ENCODE measurements at places on chromosomes 13 and 19.

- no peak for DNase-seq
Observed at GRCh38 chr19:6680141-6680540, 10.2 kb upstream of the TNFSF14 start.

DNA sequence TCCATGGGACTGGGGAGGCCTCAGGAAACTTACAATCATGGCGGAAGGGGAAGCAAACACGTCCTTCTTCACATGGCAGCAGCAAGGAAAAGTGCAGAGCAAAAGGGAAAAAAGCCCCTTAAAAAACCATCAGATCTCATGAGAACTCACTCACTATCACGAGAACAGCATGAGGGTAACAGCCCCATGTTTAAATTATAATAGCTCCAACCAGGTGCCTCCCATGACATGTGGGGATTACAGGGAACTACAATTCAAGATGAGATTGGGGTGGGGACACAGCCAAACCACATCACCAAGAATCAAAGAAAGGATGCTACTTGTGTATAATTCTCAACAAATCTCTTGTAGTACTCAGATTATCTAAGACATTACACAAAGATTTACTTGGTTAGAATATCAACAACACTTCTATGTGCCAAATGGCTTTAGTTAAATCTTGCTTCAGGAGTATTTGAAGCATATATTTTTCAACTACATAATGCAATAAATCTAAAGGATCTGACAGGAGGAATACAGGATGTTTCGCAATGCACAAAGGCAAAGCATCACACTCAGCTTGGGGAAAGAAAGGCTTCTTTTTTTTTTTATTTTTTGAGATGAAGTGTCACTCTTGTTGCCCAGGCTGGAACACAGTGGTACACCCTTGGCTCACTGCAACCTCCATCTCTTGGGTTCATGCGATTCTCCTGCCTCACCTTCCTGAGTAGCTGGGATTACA, 180.0 kb downstream of the LHFPL6 start:
- DNase-seq = no peak

- no peak for DNase-seq
Observed at GRCh38 chr19:54485851-54486250, 12.8 kb upstream of the CDC42EP5 start.

GRCh38 chr13:33730147-33730546, 87.8 kb upstream of the RFC3 start:
- no peak for DNase-seq
